ENCODE measurements at places on chromosomes 11 and 22. TPM values are rescaled to one million over a fixed set of nuclear protein-coding genes. Genes with fewer than 3 reads are reported as not detected.

RFPL3 gene
- total RNA-seq: not detected

DRICH1 gene
- not detected for total RNA-seq

FJX1 gene
- total RNA-seq: 156 TPM

FXYD2 gene
- 0.38 TPM for total RNA-seq

ANKK1 gene
- not detected for total RNA-seq

CARD18 gene
- total RNA-seq: not detected

OR4S1 gene
- total RNA-seq: not detected

PARVB gene
- total RNA-seq: 48.1 TPM

HPX gene
- 0.38 TPM for total RNA-seq

OR51I1 gene
- not detected for total RNA-seq

OR51E1 gene
- total RNA-seq: not detected

SAA4 gene
- total RNA-seq: not detected

SCUBE2 gene
- 1.2 TPM for total RNA-seq

MYRF gene
- 2.0 TPM for total RNA-seq

AIFM3 gene
- total RNA-seq: 0.56 TPM

CYB5R2 gene
- total RNA-seq: 3.4 TPM

JAML gene
- not detected for total RNA-seq

ZPR1 gene
- total RNA-seq: 38.9 TPM

TTC28 gene
- total RNA-seq: 20.3 TPM

SLC1A2 gene
- 5.4 TPM for total RNA-seq

DNAJB7 gene
- total RNA-seq: not detected

FREY1 gene
- 0.96 TPM for total RNA-seq

P2RY2 gene
- 0.28 TPM for total RNA-seq

OR5A1 gene
- total RNA-seq: not detected

ENTHD1 gene
- total RNA-seq: under 0.01 TPM

P4HA3 gene
- 47.9 TPM for total RNA-seq

PRODH gene
- total RNA-seq: not detected

All from regular cardiac myocyte (primary cell).